OCI-M1 (cell line): ENCODE measurements at places on chromosomes 7 and 10.

GRCh38 chr7:139725077-139725476 lies 52.7 kb downstream of the HIPK2 start:
- DNase-seq, result no peak

- no peak for DNase-seq
Observed at GRCh38 chr7:24140001-24140400, 144.0 kb upstream of the NPY start.

GRCh38 chr7:39589323-39590111 lies 23.3 kb downstream of the YAE1 start:
- peak; percentile 95 for DNase-seq

- no peak for DNase-seq
Observed at GRCh38 chr7:33725111-33726025, 180.0 kb upstream of the BMPER start.

DNA sequence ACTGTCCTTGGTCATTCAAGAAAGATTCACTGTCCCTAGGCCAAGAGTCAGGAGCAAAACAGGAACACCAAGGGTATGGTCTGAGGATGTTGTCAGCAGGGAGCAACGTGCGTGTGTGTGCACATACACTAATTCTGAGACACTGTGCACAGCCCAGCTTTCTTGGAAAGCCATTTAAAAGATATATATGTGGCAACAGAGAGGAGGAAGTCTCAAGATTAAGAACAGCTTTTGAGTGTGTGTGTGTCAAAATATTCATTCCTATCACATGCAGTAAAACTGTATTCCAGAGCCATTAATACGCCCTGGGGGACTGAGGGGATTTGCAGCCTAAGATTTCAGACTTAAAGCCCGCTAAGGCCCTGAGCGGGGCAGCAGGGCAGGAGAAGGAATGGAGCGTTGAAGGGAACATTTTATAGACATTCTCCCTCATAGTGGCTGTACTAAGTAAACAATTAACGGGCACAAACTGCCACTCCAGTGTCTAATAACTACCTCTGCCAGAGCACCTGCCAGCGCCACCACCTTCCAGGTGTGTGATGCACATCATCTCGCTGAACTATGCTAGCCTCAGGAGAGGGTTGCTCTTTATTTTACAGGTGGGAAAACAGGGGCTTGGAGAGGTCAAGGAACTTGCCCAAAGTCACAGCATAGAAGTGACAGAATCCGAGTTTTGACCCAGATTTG lies 2.0 kb downstream of the NOD1 start:
- DNase-seq, result peak; percentile 41

DNA sequence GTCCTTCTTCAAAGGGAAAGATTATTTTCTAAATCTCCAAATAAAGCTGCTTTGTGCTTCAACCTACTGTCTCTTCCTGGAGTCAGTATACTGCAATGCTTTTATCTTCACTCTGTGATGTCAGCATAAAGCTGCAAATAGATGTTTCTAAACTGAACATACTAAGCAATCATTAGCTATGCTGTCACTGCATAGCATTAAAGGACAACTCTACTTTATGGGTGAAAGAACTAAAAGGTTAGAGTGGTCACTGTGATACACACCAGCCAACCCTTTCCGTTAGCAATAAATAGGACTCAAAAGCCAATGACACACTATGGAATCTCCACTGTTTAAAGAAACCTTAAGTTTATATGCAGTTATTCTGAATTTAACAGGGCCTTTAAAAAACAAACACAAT lies 1.8 kb downstream of the CCDC186 start:
- DNase-seq, result peak; percentile 30

DNA sequence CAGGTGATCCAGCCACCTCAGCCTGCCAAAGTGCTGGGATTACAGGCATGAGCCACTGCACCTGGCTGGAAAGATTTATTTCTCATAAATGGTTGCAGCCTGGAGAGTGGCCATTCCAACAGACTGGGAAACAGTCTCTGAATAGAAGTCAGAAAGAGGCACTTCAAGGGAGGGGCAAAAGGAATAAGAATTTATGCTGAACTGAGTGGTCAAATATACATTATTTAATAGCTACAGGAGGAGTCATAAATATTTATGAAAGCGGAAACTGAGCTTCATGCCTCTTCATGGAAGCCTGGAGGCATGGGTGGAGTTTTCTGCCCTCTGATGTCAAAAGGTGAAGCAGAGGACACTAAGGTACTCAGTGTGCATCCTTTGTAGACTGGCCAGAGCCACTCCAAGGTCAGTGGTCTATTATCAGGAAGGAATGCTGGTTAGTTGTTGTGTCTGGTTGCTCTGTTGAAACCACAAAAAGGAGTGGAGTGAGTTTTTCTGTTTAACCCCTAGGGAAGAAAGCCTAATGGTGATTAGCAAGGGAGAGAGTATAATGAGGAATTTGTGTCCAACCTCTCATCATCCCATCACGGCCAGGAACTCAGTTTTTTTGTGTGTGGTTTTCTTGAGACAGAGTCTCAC lies 9.3 kb upstream of the NRBF2 start:
- no peak for DNase-seq

DNA sequence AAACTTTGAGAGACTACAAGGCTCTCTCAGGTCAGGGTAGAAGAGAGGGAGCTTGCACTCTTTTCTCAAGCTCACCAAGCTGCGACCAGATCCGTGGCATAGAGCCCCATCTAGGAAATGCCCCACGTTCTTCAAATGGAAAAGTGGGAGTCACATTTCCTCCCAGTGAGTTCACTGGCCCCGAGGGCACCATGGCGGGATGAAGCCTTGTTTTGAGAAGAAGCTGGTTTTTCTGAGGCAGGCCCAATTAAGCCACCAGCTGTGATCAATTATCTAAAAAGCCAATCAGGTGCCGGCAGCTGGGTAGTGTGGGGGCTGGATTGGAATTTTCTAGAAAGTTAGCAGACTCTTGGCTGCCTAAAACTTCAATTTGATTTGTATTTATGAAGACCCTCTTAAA lies 101.4 kb downstream of the ZNF365 start:
- no peak for DNase-seq

GRCh38 chr10:81251457-81252115 lies 623.4 kb upstream of the NRG3 start:
- DNase-seq, result no peak

- no peak for DNase-seq
Observed at GRCh38 chr7:112453505-112454171, 3.4 kb downstream of the IFRD1 start.

DNA sequence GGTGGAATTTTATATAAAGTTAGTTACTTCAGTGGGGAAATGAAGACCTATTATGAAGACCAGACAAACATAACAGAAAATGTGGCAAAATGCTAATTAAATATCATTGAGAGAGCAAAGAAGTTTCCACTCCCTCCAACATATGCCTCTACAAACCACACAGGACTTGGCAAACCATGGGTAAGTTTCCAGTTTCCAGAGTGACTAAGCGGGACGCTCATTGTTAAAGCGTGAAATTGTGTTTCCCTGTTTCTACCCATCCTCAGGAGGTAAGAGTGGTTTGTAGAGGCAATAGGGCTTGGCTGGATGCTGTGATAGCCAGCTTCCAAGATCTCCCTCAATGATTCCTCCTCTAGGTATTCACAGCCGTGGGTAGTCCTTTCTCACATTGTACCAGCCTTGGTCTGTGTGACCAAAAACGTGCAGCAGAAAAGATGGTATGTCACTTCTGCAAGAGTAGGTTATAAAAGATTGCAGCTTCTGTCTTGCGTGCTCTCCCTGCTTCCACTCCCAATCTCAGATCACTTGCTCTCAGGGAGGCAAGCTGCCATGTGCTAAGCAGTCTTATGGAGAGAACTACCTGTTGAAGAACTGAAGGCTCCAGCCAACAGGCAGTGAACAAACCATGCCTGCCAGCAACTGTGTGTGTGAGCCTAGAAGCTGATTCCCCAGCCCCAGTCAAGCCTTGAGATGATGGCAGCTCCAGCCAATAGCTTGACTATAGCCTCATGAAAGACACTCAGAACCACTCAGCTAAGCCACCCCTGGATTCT lies 35.7 kb downstream of the CBX3 start:
- no peak for DNase-seq

DNA sequence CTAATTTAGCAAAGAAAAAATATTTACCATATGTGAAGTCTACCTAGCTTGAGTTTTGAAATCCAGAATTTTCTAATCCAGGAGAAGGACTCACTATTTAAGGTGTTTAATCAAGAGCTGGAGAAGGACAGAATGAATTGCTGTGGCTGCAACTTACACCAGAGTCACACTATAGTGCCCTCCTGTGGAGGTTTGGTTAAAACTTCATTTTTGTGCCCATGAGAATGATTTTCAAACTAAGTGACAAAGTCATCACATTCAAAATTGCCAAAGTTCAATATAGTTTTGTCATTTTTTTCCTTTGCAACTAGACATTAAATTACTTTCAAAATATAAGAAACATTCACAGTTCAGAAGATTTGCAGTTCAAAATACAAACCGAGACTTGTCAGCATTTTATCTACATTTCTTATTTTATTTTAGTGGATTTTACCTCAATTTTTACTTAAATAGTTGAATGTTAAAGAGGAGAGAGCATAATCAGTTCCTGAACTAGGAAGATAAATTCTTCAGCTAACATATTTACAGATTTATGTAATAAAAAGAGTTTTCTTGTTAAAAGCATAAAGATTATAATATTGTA lies 70.7 kb downstream of the CABCOCO1 start:
- DNase-seq, result peak; percentile 90

- peak; percentile 44 for DNase-seq
Observed at GRCh38 chr10:5971886-5972285, 5.5 kb downstream of the IL15RA start.

DNA sequence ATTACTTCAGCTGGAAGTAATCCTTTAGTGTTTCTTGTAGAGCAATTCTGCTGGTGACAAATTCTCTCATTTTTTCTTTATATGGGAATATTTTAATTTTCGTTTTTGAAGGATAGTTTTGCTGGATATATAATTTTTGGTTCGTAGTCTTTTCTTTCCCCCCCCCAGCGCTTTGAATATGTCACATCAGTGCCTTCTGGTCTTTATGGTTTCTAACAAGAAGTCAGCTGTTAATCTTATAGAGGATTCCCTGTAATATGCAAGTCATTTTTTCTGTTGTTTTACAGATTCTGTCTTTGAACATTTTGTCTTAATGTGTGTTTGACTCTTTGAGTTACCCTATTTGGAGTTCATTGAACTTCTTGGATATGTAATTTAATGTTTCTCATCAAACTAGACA lies 96.3 kb downstream of the SDK1 start:
- DNase-seq, result no peak

- DNase-seq, result no peak
Observed at GRCh38 chr7:80600046-80600445, 38.4 kb upstream of the CD36 start.

GRCh38 chr10:43069579-43069978 lies 7.3 kb upstream of the RET start:
- no peak for DNase-seq

DNA sequence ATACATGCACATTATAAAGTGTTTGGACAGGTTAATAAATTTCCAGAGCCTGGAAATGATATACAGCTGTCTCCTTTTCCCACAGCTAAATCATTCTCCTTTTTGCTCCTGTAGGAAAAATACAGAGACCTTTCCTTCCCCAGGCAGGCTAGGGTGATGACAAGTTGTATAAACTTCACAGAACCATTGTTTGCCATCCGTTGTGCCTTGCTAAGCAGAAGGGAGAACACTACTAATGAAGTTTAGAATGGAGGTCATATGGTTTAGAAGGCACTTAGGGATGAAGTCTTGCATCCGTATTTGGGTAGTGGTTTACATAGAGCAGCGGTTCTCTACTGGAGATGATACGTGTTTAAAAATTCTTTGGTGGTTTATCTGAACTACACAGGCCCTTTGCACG lies 46.0 kb downstream of the NAMPT start:
- no peak for DNase-seq

- DNase-seq, result no peak
Observed at GRCh38 chr10:113006656-113007342, 56.8 kb downstream of the TCF7L2 start.

- no peak for DNase-seq
Observed at GRCh38 chr10:133141144-133141957, 18.7 kb upstream of the KNDC1 start.

DNA sequence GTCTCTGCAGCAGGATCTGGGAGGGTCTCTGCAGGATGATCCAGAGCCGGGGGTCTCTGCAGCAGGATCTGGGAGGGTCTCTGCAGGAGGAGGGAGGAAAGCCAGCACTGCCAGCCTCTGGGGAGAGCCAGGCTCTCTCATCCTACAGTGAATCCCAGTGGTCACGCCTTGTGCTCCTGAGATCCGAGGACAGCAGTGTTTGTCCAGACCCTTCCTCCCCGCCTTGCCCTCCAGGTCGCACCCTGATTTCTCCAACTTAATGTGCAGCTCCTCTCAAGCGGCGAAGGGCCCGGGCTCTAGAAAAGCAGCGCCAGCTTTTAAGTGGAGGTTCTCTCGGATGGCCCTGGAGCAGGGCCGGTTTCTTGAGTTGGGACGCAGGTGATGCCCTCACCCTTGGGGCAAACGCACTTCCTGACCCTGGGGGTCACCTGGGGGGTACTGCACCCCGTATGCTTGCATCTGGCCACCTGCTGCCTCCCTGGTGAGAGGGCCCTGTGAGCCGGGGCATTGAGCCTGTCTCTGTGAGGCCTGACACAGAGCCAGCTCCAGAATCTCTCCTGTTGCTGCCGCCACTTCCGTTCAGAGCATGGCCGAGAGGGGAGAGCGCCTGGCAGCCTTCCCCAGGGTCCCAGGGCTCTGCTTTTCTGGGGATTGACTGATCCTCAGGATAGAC lies 111.6 kb downstream of the ACTR3B start:
- no peak for DNase-seq

DNA sequence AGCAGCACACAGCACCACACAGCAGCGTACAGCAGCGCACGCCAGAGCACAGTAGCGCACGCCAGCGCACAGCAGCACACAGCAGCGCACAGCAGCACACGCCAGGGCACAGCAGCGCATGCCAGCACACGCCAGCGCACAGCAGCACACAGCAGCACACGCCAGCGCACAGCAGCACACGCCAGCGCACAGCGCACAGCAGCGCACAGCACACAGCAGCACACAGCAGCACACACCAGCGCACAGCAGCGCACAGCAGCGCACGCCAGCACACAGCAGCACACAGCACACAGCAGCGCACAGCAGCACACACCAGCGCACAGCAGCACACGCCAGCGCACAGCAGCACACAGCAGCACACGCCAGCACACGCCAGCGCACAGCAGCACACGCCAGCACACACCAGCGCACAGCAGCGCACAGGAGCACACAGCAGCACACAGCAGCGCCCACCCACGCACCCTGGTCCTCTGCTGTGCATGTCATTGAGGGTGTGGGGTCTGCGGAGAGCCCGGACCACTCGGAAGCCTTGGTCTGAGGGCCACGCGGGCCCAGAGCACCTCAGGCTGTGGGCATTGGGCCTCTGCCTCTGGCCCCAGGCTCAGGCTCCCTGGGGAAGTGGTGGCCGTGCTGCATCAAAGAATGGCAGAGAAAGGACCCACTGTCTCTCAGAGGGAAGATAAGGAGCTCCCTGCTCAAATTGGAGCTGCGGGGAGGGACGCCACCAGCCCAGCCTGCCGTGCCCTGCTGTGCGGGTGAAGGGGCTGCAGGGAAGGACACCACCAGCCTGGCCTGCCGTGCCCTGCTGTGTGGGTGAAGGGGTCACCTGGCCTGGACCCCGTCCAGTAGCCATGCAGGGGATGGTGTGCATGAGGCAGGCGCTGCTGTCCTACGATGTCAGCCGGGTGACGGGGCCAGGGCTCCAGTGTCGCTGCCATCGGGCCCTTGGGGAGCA lies 27.5 kb upstream of the GPR146 start:
- no peak for DNase-seq

- no peak for DNase-seq
Observed at GRCh38 chr7:132817949-132818348, 241.7 kb upstream of the PLXNA4 start.
